ENCODE measurements at places on chromosomes 7 and 10.

DNA sequence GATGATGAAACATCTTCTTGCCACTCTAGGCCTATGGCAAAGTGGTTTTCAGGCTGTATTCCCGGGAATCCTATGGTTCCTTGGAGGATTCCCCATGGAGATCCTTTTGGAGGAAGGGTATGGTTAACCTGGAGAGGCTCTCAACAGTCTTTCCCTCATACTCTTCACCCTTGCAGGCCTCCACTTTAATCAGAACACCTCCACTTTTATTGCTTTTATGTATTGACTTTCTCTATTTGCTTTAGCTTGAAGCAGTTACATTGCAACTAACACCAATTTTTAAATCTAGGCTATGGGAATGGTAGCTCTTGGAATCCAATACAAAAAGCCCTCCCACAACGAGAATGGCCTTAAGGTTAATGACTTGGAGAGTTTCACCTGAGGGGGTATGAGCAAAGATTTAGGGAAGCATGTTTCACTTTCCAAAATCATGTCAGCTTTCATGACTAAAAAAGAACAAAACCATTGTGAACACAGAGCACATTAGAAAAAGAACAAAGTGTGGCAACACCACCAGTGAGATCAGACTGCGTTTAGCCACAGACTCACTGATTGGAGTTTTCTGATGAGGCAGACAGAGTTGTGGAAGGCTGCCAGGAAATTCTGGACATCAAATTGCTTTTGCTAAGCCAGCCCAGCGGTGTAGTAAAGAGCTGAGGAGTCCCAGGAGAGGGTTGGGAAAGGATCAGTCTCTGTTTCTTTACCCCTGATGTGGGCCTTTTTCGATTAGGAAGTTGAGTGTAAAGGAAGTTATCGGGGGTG, 130.4 kb upstream of the BMPER start:
- DNase-seq: no peak

- no peak for DNase-seq
Measured at GRCh38 chr10:111107023-111107422, 30.2 kb downstream of the ADRA2A start.

GRCh38 chr10:51766423-51767102, 67.2 kb upstream of the CSTF2T start:
- DNase-seq: no peak

DNA sequence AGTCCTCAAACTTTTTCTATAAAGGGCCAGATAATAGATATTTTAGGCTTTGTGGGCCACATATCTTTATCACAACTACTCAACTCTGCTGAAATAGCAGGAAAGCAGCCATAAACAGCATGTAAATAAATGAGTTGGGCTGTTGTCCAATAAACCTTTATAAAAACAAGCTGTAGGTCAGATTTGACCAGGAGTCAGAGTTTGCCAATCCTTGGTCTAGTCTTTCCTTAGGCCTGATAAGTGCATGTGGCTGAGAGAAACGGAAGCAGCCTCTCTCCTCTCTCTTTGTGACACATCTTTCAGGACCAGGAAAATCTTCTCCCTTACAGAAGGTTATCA, 724.5 kb downstream of the GRID1 start:
- no peak for DNase-seq

DNA sequence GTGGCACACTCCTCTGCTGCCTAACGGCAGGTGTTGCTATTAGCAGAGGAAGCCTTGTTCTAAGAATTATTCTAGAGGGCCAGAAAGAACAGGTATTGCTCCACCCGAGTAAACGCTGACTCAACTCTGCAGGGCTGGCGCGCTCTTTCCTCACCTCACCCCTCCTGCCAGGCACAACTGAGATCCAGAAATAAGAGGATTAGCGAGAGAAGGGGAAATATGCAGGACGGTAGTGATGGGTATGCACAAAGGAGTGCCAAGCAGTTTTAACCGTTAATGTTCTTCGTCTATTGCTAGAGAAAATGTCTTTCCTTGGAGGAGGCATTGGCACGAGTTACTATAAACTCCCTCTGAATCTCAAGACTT, 369 bp upstream of the SCIN start:
- no peak for DNase-seq
